ENCODE measurements at places on chromosomes 4 and X.

DNA sequence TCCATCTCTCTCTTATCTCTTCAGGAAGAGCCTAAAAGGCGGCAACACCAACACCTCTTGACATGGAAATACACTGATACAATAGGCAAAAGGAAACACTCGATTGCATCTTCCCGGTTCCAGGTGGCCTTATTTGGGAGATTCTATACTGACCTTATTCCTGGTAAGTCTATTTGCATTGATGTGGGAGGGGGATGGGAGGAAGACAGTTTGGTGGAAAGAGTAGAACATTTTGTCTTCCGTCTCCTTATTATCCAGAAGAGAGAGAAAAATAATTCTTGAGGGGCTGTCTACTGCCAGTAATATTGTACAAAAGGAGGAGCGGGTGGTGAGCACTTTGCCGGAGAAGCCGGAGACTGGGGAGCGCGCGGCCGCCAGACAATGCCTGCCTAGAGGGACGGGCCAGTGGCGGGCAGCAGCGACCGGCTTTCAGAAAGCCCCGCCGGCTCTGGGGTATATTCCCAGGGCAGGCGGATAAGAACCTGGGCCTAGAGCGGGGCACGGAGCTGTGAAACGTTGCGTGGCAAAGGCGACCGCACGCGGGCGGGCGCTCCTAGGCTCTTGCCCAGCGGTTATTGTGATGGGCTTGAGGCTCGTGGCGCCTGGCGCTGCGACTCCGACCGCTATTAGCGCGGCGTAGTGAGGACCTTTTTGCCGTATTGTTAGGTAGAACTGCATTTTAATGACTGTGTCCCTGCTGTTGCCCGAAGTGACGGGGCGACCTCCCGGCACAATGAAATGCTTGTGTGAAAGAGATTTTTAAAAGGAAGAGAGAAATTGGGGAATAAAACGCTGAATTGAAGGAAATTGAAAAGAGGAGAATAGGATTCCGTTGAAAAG, 518 bp downstream of the PRDM8 start:
- DNase-seq: no peak

GRCh38 chr4:41832961-41833360, 84.4 kb upstream of the PHOX2B start:
- DNase-seq: no peak

DNA sequence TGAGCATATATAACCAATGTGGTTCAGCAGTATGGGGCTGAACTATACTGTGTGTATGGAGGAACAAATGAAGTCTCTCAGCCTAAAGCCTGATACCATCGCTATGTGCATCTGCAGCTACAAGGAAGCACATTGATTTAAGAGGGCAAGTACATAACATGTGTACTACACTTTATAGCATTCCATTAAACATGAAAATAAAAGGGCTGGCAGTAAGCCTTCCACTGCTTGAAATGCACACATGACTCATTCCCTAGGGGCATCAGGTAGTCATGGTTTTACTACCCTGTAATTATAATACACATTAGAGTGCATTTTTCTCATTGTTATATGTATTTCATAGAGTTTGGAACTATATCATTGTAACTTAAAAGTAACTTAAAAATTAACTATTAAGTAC, 51.2 kb downstream of the SMARCA1 start:
- DNase-seq: no peak

DNA sequence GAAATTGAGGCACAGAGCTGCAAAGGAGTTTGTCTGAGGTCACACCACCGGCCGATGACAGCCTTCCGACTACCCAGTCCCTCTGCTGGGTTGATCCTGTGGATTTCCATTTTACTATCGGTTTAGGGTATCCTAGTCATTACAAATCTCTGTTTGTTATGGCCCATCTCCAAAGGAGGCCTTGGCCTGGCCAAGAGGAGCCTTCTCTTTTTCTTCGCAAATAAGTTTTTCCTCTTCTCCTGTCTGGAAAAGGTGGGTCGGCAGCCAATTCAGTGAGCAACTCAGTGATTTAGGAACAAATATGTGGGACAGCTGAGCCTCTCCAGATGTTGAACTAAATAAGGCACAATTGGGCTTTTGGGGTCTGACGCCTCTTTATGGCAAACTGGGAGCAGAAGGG, 169.2 kb upstream of the RBPJ start:
- DNase-seq: no peak

DNA sequence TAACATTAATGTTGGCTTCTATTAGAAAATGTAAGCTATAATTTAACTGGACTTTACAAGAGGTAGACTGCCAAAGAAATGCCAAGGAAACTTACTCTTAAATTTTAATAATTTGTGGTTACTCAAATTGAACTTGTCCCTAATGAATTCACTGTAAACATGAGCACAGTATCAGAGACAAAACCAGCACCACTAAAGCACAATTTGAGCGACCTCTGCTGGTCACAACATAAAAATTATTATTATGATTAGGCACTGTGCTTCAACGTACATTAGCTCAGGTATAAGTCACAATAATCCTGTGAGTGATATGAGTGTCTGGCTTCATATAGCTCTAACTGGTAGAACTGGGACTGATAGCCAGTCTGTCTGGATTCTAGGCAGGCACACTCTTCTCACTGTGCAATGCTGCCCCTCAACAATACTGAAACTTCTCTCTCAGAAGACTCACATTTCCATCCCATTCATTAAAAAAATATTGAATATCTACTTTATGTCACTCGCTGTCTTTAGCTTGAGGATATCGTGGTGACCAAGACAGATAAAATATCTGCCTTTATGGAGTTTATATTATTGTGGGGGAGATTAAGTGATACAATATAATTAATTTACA, 8.0 kb downstream of the NUDT6 start:
- peak; percentile 7 for DNase-seq

GRCh38 chrX:109389917-109390316, 92.0 kb downstream of the GUCY2F start:
- no peak for DNase-seq

- no peak for DNase-seq
Observed at GRCh38 chr4:17664755-17665154, 50.3 kb downstream of the MED28 start.

- no peak for DNase-seq
Observed at GRCh38 chr4:114601304-114602052, 2.9 kb downstream of the UGT8 start.

- DNase-seq: no peak
Observed at GRCh38 chr4:5757954-5758353, 47.0 kb downstream of the EVC start.

- DNase-seq: no peak
Observed at GRCh38 chrX:50805276-50805675, 8.7 kb downstream of the SHROOM4 start.

- DNase-seq: no peak
Observed at GRCh38 chr4:105022811-105023667, 123.6 kb upstream of the TET2 start.

- DNase-seq: no peak
Observed at GRCh38 chr4:107757283-107757682, 37.2 kb upstream of the PAPSS1 start.

GRCh38 chr4:139619644-139620043, 46.0 kb upstream of the MGST2 start:
- DNase-seq: no peak

- DNase-seq: no peak
Observed at GRCh38 chr4:170307182-170307581, 217.4 kb upstream of the AADAT start.

- DNase-seq: no peak
Observed at GRCh38 chrX:146615628-146616348, 193.8 kb upstream of the CXorf51B start.

GRCh38 chrX:104130808-104131207, 18.5 kb downstream of the ZCCHC18 start:
- DNase-seq: no peak

GRCh38 chr4:53068755-53069330, 206.7 kb downstream of the RASL11B start:
- DNase-seq: no peak

DNA sequence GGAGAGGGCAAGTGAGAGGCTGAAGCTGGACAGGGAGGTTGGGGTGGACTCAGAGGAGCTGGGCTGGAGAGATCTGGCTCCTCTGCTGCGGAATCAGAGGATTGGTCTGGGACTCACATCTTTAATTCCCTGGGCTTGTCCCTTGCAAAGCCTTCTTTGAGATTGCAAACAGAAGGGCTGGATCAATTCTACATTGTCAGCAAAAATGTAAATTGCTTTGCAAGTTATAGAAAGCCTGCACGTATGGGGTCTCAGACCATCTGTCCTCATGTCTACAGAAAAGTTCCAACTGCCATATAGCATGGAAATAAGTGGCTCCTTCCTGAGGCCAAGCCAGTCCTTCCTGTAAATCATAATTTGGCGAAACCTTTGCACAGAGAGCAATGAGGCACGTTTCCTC, 449.6 kb downstream of the UBE2NL start:
- DNase-seq: no peak

- no peak for DNase-seq
Observed at GRCh38 chr4:141657550-141658250, 21.3 kb downstream of the IL15 start.

DNA sequence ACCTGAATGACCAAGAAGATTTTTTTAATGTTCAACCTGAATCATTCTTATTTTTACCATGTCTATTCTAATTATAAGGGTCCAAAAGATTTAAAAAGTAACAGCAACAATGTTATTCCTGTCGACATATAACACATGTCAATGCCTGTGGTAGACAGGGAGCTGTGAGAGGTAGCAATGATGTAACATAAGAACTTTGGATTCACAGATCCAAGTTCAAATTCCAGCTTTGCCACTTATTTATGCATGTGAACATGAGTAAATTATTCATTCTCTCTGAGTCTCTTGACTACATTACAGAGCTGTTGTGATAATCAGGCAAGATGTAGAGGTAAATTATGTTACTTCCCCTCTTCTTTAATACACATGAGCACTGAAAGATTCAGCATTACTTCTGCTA, 54.5 kb downstream of the KLHL8 start:
- DNase-seq: no peak

- no peak for DNase-seq
Observed at GRCh38 chr4:137661693-137662092, 129.4 kb upstream of the PCDH18 start.

GRCh38 chr4:1992468-1993168, 16.2 kb downstream of the NELFA start:
- DNase-seq: no peak

- DNase-seq: no peak
Observed at GRCh38 chr4:139175646-139176301, 1.2 kb downstream of the ELF2 start.

- no peak for DNase-seq
Observed at GRCh38 chr4:140755774-140756318, 339 bp downstream of the TBC1D9 start.

DNA sequence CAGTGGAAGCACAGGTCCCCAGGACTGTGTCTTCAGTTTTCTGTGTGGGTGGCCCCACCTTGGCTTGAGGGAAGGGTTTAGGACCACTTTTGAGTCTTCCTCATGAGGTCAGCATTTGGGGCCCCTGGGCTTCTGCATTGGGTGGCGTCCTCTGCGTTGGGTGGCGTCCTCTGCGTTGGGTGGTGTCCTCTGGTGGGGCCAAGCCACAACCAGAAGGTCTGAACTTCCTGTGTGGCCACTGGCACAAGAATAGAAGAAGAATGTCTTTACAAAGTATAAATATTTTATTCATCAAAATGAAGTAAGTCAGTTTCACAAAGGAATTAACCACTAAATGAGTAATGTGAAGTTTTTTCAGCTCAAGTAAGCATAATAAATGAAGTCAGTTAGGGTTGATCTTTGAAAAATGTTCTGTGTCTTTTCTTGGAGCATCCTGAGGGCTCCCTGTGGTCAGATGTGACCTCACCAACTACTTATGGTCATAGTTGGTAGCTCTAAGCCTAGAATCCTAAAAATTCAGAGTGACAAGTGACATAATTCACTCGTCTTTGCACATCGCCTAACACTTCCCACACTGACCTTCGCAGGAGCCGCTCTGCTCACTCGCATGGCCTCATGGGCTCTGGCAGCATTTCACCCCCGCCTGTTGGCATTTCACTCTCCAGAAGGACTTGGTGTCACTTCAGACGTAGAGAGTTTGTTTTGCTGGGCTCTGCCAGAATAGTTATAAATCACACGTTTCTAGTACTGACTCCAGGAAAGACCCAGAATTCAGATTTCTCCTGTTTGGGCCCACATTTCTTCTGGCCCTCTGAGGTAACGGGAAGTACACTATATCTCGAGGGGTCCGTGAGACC, 39.0 kb upstream of the HGFAC start:
- no peak for DNase-seq

- DNase-seq: no peak
Observed at GRCh38 chr4:181677201-181677600, 566.0 kb upstream of the TENM3 start.

- DNase-seq: no peak
Observed at GRCh38 chr4:173024203-173024602, 144.4 kb upstream of the GALNT7 start.

DNA sequence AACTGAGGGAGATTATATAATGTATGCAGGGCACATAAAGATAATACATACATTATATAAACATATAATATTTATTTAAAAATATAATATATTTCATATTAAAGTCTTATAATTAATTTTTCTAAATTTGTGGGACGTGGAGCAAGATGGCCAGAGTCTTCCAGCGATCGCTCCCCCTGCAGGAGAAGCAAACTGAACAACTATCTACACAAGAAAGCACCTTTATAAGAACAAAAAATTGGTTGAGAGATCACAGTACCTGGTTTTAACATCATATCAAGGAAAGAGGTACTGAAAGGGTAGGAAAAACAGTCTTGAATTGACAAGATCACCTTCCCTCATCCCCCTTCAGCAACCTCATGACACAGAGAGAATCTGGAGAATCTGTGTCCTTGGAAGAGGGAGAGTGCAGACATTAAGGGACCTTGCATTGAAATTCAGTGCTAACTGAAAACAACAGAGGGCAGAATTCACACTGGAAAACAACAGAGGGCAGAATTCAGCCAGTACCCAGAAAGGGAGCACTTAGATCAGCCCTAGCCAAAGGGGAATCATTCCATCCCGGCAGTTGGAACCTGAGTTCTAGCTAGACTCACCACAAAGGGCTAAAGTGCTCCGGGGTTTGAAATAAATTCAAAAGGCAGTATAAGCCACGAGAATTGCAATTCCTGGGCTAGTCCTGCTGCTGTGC, 262.5 kb upstream of the NDST3 start:
- no peak for DNase-seq

DNA sequence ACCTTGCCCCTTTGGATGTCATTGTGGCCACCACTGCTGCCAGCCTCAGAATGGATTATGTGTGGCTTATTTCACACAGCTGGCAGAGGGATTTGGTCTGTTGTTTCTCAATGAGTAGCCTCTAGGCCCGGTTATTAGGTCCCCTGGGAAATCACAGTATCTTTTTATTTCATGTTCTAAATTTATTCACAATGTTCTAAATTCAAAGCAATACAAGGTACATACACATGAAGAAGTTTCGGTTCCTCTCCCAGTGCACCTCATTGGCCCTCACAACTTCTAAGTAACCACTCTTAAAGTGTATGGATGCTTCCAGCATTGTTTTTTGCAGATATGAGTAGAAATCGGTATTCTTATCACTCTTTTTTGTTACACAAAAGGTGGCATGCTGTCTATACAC, 262.7 kb downstream of the RCHY1 start:
- no peak for DNase-seq

GRCh38 chr4:182063651-182064050, 179.6 kb upstream of the TENM3 start:
- DNase-seq: no peak

- no peak for DNase-seq
Observed at GRCh38 chr4:81256059-81256970, 41.3 kb upstream of the PRKG2 start.

- no peak for DNase-seq
Observed at GRCh38 chr4:183264614-183265013, 55.5 kb downstream of the CLDN22 start.
